ENCODE measurements at places on chromosomes 3 and 15.

DNA sequence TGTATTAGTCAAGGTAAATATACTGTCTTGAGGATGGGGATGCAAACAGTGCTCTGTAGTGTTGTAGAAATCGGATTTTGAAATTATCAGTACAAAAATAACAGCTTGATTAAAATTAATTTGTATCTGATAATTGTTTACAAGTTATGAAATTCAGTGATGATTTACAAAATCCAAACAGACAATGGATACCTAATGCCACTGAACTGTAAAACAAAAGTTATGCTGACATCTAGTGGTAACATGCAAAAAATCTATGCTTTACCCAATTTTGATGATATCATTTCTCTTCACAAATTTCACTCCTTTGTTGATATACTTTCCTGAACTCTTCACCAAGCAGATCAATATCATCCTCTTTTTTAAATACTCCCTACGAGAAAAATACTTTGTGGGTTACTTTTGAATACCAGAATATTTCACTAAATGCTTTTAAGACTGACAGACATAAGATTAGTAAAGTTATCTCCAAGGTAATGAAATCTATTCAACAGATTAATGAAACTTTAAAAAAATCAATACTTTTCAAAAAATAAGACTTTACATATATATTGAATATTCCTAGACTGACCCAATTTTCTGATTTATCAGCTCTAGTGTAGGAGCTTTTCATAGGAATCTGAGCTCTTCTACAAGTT, 36.0 kb downstream of the MNS1 start:
- DNase-seq: no peak

- DNase-seq: no peak
These were observed 765.7 kb downstream of the DIPK2A start for GRCh38 chr3:144737281-144737680.

DNA sequence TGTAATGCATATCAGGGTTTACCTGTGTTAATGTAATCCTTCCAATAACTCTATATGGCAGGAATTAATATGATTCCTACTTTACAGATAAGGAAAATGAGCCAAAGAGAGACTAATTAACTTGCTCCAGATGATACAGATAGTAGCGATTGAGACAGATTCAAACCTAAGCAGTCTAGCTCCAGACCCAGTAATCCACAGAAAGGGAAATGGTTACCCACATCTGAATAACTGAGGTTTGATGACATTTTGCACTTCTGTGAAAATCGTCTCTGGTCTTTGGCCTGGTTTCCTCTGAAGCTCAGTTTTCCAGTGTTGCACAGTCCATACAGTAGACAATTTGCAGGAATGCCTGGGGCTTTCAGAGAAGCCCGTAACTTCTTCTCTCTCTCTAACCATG, 177.1 kb upstream of the UMPS start:
- DNase-seq: no peak

DNA sequence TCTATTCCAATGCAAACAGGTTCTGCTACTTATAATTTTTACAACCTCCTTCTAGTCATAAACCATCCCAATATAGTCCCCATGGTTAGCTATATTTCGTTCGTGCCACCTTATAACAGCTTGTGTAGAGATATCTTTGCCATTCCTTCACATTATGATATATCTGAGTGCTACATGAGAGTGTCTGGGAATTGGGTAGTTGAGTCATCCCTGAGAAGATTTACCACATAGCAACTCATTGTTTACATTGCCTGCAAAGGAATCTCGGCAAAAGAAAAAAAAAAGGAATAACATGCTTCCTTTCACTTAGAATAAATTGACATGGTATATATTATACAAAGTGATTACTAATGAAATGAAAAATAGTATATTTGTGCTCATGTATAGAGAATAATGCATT, 86.0 kb upstream of the VGLL3 start:
- no peak for DNase-seq

GRCh38 chr3:20352546-20353179, 166.7 kb upstream of the SGO1 start:
- DNase-seq: no peak

Measured in stimulated activated CD8-positive, alpha-beta memory T cell treated with anti-CD3 and anti-CD28 coated beads, Interleukin-2, amount 100 ng/mL, for 1 hour (primary cell).